ENCODE measurements at places on chromosomes 5 and 9.

- no peak for DNase-seq
These were observed 219.2 kb downstream of the DCP2 start for GRCh38 chr5:113195771-113196170.

GRCh38 chr5:6492934-6493333, 44.3 kb downstream of the UBE2QL1 start:
- DNase-seq, result no peak

DNA sequence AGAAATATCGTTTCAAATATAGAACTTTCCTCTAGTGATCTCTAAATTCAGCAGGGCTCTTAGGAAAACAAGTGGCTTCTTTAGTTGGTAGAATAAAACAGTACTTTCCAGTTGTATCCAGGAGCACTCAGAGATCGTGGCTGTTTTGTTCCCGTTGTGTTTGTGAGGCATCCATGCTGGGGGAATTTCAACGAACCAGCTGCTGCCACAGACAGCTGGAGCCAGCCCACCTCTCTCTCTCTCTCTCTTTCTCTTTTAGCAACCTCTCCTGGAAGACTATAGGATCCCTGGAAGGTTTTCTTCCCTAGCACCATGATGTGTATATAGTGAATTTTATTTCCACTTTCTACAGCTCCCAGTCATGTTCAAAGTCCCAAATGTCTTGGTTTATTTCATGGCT, 1116.0 kb upstream of the SEMA6A start:
- no peak for DNase-seq

DNA sequence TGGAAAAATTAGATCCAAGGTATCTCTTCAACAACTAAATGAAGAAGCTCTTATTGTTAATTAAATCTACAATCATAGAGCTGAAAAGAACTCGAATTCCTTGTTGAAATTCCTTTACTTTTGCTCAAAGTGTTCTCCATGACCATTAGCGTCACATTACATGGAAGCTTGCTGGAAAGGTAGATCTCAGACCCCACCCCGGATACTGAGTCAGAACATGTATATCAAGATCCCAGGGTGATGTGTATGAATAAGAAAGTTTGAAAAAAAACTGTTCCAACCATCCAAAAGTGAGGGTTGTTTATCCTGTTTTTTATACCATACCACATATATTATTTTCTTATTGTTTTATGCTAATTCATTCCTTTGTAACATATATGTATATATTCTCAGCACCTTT, 237.1 kb upstream of the PUM3 start:
- DNase-seq, result no peak

DNA sequence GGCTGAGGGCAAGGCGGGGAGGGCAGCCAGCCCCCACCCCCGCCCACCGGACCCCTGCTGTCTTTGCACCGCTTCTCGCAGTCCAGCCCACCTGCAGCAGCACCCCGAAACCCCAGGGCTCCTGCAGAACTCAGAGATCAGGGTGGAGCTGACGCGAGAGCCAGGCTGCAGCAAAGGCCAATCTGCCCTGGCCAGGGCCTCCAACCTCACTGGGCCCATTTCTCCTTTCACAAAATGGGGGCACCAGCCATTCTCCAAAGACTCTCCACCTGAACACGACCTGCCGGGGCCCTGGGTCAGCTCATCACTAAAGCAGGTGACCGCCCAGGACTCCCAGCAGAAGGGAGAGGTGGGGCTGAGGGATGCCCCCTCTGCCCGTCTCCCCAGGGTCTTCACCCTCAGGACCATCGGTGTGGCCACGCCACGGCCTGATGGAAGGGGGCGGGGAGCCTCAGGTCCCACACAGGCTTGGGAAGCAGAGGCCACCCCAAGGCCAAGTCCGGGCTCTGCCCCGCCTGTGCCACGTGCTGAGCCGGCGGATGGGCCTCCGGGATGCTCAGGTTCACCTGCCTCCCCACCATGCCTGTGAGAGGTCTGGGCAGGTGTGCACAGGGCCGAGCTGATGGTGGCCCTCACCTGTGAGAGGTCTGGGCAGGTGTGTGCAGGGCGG, 13.1 kb downstream of the NACC2 start:
- no peak for DNase-seq

DNA sequence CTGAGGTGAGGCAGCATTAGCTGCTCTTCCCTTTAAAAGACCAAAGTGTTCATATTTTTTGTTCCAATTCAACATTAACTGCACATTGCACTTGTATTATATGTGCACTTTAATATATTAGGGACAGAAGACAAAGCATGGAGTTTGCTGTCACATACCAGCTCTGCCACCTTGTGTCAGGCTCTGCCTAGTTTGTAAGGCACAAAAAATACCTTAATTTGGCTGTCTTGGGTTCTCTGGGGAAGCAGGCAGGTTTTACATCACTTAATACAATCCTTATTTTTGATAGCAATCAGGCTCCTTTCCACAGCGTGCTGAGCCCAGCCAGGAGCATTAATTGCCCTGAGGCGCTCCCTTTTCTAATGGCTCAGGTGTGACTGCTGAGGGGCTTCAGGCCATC, 131.8 kb downstream of the SCAMP1 start:
- DNase-seq, result no peak

DNA sequence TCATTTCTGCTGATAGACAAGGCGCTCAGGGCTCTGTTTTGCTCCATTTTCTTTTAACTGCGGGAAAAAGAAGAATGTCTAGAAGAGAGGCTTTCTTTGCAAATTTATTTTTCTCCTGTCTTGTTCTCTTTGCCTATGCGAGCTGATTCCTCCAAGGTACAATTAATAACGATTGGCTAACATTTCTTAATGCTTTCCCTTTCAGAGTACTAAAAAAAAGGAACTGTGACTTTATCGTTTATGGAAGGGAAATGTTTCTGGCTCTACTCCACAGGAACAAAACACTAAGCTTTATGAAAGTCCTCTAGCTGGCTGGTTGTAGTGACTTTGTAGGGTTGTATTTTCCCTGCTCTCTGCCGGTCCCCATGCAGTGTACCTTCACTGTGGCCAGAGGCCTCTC, 11.7 kb downstream of the NSG2 start:
- DNase-seq, result no peak

GRCh38 chr5:14945450-14945849, 73.9 kb upstream of the ANKH start:
- no peak for DNase-seq

GRCh38 chr5:132190161-132190817, 37.4 kb downstream of the P4HA2 start:
- no peak for DNase-seq

DNA sequence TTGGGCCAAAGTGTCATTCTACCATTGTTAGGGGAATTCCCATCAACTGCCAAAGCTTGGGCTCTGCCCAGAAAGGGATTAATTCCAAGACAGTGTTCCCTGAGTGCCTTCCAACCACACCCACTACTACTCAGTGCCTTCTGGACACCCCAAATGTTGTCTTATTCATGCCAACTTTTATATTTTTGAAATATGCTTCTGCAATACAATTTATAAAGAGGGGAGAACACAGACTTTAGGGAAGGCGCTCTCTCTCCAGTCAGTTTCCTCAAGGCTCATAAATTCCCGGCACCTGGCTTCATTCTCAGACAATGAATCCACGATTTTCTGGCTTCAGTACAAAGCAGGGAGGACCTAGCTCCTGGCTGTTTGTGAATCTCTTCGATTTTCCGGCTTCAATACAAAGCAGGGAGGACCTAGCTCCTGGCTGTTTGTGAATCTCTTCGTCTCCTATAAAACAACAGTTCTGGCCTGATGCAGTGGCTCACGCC, 120.1 kb upstream of the MYO10 start:
- DNase-seq, result no peak

DNA sequence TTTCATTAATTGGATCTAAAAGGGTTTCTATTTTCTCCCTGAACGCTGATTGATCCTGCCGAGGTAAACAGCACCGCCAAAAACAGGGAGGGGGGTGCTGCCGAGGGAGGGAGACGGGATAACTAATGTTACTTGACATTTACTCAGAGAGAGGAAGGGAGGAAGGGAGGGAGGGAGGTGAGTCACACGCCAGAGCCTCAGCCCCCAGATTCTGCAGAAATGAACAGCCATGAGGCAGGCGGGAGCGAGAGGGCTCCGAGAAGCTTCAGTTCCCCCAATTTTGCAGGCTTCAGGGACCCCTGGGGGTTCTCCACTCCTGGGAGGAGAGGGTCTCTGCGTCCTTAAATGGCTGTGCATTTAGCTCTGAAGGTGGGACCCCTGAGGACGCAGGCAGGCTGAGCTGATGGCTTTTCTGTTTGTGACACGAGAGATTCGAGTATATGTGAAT, 59.1 kb upstream of the IER5L start:
- DNase-seq, result peak; percentile 30
